ENCODE measurements at places on chromosomes 3 and 15.

DNA sequence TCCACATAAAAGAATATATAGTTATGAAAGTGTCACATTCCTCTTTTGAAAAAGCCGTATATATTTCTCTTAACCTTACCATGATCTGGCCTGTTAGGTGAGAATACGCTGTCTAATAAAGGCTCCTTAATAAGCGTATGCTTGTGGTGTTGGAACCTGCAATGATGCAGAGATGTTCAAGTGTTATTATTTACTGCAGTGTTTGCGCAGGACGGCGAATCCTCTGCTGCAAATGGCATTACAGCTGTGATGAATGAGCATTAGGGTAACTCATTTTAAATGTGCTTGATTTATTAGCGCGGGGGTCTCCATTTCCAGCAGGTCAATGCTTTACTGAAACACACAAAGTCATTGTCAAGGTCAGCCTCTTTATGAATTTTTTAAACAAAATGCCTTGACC is 94.6 kb downstream of the CDIN1 start:
- DNase-seq = no peak

DNA sequence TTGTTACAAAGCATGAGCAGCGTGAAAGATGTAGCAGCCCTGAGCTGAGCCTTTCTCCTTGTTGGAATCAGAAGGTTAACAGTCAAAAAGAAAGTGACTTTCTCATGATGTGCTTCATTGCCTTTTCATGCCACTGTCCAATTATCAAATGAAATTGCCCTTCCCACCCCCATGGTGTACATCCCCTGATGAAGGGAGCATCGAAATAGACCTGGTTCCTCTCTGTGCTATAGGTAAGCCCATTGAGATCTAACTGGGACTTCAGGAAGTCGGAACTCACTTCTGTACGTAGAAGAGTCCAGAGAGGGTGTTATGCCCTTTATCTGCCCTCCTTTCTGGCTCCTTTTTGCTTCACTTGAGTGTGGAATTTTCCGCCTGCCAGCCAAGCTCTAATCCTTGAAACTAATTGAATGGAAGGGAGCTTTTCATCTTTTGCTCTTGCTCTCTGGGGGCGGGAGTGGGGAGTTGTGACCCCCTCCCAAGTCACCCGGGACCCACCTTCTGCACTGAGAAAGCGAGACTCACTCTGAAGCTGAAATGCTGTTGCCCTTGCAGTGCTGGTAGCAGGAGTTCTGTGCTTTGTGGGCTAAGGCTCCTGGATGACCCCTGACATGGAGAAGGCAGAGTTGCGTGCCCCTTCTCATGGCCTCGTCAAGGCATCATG is 20.9 kb downstream of the ABHD6 start:
- DNase-seq = no peak

DNA sequence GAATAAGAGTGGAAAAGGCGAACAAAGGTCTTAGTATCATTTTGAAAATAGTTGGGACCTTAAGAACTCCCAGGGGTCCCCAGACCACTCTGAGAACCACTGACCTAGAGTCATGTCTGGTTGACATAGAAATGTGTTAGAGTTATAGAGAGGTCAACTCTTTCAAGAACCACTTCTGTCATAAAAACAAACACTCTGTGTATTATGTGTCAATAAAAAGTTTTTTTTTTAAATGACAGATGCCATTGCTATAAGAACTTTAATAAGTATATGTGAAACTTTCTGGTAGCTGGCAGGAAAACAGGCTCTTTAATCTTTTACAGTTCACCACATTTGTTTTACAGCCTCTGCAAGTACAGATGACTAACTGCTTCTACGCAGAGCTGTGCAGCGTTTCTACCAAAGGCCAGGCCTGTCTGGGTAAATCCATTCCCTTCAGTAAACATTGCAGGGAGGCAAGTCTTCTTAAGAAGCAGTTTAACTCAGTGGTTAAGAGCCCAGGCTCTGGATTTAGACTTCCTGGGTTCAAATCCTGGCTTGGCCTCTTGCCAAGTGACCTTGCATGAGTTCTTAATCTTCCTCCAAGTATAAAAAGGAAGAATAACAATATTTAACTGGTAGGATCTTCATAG is 56.6 kb downstream of the RFTN1 start:
- DNase-seq = no peak

GRCh38 chr3:150268426-150269391 is 139.4 kb upstream of the TSC22D2 start:
- DNase-seq = no peak

DNA sequence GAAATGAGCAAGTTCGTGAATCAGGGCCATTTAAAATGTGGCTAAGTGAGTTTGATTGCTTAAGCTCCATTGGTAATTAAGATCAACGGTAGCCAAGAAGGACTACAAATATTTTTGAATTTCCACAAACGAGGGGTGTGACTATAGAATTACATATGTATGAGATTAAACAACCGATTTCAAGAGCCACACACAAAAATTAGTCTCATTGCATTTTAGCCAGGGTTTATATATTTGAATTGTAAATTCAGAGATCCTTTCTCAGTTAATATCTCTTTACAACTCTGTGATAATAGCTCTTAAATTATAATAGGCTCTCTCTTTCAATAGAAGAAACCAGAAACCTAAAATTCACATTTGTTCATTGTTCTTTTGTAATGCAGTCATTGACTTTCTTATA is 325.6 kb upstream of the ICE2 start:
- DNase-seq = no peak

GRCh38 chr3:122416966-122417365 is 1.1 kb upstream of the WDR5B start:
- no peak for DNase-seq

DNA sequence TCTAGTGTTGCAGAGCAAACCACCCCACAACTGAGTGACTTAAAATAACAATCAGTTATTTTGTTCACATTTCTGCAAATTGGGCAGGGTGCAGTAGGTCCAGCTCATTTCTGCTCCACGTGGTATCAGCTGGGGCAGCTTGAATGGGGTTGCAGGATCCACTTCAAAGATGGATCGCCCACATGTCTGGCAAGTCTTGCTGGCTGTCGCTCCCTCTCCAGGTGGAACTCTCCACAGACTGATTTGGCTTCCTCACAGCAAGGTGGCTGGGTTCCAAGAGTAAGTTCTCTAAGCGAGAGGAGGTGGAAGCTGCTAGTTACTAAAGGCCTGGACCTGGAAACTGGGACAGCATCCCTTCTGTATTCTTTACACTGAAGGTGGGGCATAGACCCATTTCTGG is 213.3 kb downstream of the SLC9A9 start:
- no peak for DNase-seq

GRCh38 chr3:53799338-53799865 is 46.8 kb downstream of the CHDH start:
- no peak for DNase-seq

- DNase-seq = no peak
These were observed 924.3 kb upstream of the GBE1 start for GRCh38 chr3:82685761-82686160.

DNA sequence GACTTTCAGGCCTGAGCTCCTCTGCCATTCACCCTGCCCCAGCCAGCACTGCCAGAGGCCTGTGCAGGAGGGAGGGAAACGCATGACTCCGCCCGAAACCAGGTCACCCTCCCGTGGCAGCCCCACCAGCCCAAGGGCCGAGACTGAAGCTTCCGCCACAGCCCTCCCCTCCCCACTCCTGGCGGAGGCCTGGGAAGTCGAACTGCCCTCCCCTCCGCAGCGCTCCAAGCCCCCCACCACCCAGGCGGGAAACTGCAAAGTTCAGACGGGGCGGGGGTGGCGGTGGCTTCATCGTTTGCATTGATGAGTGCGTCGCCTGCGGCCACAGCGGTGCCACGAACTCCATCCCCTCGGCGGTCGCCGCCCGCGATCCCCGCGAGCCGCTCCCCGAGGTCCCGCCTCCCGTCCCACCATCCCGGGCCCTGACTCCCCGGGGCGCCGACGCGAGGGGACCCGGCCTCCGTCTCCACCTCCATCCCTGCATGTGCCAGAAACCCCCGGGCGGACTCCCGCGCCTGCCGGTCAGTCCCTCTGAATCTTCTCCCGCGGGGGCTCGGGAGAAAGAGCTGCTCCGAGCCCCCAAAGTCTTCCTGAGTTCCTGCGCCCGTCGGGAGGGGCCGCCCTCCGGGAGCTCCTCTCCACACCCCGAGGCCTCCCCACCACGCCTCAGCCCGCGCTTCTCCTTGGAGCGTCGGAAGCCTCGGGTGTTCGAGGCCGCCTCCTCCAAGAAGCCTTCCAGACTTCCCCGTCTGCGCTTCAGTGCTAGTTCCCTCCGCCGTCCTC is 698 bp downstream of the MELTF start:
- DNase-seq = no peak

DNA sequence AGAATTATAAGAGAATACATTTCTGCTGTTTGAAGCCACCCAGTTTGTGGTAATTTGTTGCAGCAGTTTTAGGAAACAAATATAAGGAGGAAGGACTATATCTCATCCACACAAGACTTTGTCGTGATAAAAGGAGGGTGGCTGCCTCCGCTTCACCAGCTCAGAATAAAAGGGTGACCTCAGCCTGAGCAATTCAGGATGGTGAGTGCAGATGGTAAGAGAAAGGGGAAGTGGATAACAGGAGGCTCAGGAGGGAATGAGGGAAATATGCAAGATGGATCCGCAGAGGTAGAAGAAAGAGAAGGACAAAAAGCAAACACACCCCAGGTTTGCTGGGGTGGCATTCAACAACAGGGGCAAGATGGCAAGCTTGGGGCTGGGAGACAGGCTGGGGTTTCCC is 108.1 kb upstream of the TNFAIP8L3 start:
- DNase-seq = no peak

GRCh38 chr3:25420885-25421284 is 7.2 kb upstream of the RARB start:
- DNase-seq = no peak

DNA sequence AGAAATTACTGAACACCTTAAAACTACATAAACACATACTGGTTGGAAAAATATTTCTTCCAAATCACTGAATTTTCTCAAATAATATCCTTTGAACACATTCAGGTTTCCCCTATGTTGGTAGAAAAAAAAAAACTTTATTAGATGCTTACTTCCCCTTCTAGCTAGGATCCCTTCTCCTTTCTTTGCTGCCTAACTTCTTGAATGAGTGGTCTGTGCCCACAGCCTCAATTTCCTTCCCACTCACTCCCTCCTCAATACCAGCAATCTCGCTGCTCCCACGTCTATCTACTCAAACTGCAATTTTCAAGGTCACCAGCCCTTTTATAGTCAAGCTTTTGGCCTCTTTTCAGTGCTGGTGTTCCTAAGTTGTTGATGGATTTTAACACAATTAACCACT is 8.3 kb downstream of the CD200R1 start:
- no peak for DNase-seq

GRCh38 chr3:42098171-42098570 is 7.0 kb downstream of the TRAK1 start:
- no peak for DNase-seq

DNA sequence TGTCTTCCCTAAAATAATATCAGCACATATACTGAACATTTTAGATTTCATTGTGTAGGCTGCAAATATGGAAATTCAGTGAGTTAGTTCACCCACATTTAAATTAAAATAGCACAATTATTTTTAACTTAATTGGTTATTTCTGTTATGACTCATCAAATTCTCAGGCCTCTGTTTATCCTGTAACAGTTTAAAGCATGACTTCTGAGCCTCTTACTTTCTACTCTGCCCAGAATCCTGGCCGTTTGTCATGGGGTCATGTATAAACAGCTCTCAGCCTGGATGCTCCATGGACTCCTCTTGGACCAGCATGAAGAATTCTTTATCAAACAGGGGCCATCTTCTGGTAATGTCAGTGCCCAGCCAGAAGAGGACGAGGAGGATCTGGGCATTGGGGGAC is 12.2 kb downstream of the TUBGCP4 start:
- DNase-seq = no peak

DNA sequence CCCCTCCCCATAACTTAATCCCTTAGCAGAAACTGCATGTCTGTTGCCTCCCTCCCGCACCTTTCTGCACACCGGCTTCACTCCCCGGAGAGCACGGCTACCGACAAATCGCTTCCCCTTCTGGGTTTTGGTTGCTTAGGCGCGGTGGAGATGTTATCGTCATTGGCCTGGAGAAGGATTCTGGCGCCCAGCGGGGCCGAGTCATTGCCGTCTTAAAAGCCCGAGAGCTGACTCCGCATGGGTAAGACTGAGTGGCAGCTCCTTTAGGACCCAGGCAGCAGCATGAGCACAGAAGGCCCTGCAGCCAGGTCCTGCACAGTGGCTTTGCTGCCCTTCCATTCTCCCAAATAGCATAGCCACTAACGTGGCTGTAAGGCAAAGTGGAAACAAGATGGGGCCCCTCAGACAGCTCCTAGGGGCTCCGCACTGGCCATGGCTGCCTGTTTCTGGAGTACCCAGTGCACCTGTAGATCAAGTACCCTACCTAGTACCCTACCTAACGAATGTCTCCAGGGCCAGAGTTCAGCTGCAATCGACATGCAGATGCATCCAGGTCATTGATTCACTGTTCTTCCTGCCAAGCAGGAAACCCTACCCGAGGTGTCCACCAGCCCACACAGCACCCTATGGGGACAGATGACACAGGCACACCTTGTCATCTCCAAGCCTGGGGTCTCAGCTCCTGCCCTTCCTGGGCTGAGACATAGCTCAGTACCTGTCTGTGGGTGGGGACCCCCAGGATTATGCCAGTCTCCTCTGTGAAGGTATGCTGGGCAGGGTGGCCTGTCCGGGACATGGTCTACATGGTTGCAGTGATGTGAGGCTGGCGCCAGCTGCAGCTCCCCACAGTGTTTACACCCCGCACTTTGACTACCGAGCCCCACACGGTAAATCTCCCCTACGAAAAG is 147.6 kb downstream of the LRRK1 start:
- DNase-seq = no peak

GRCh38 chr15:78415284-78415683 is 22.7 kb upstream of the IREB2 start:
- no peak for DNase-seq

- no peak for DNase-seq
These were observed 84.9 kb downstream of the B3GALNT1 start for GRCh38 chr3:161020256-161020655.

GRCh38 chr15:85399627-85400026 is 19.2 kb downstream of the AKAP13 start:
- no peak for DNase-seq

GRCh38 chr15:69666441-69666882 is 213.8 kb downstream of the RPLP1 start:
- DNase-seq = peak; percentile 23

DNA sequence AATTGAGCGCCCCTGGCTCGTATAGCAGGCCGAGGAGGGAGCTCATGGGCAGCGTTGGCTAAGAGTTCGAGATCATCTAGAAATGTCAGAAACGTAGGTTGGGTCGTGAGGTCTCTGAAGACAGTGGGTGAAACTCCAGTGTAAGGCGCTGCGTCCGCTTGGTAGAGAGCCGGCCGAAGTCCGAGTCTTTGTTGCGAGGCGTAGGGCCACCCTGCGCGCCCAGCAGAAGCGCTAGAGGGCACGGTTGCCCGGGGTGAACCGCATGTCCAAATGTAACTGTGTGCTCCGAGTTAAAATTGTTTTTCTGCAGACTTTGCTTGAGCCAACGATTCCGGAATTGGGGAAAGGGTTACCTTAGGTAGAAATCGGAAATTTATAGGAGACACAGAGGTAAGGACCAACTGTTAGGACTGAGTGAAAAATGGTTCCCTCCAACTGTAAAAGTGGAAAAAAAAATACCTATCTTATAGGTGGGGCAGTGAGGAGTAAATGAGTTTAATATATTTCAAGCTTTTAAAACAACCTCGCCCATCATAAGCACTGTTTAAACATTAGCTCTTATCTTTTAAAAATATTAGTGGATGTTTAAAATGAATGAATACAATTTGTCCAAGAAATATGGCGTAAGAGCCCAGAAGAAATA is 993 bp upstream of the SIAH2 start:
- DNase-seq = no peak
